ENCODE measurements at places on chromosomes 16 and 17.
A peak's percentile ranks its signal among the peaks of the same experiment; 100 is the strongest.

GRCh38 chr17:64385187-64386083 lies 5.2 kb downstream of the PECAM1 start:
- no peak for DNase-seq

- no peak for DNase-seq
Measured at GRCh38 chr17:38703742-38704605, 1.1 kb upstream of the MLLT6 start.

GRCh38 chr16:3480901-3481695 lies 14.2 kb downstream of the C16orf90 start:
- DNase-seq, result no peak

GRCh38 chr17:47230864-47231263 lies 21.7 kb downstream of the MYL4 start:
- no peak for DNase-seq

DNA sequence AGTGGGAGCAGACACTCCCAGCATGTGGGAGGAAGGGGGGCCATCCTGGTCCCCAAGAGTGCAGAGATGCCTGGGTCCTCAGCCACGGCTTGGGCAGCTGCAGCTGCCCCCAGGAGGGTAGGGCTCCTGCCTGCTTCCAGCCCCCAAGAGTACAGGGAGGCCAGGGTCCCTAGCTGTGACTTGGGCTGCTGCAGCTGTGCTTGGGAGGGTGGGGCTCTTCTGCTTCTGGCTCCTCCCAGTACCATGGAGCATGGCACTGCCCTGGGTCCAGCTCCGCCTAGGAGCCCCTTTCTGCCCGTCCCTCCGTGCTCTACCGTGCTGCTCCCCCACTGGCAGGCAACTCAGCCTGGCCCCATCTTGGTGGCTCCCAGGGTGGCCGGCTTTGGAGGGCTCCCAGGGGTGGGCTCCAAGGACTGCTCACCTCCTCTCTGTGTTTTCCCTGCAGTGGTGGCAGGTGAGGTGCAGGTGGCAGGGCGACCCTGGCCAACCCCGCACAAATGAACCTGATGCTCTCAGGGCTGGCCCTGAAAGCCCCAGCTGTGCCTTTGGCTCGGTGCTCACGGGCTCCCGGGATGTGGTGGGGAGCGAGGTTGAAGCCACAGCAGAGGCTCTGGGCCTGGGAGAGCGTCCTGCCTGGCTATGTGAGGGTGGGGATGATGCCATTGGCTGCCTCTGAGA lies 18.5 kb upstream of the USP22 start:
- no peak for DNase-seq

DNA sequence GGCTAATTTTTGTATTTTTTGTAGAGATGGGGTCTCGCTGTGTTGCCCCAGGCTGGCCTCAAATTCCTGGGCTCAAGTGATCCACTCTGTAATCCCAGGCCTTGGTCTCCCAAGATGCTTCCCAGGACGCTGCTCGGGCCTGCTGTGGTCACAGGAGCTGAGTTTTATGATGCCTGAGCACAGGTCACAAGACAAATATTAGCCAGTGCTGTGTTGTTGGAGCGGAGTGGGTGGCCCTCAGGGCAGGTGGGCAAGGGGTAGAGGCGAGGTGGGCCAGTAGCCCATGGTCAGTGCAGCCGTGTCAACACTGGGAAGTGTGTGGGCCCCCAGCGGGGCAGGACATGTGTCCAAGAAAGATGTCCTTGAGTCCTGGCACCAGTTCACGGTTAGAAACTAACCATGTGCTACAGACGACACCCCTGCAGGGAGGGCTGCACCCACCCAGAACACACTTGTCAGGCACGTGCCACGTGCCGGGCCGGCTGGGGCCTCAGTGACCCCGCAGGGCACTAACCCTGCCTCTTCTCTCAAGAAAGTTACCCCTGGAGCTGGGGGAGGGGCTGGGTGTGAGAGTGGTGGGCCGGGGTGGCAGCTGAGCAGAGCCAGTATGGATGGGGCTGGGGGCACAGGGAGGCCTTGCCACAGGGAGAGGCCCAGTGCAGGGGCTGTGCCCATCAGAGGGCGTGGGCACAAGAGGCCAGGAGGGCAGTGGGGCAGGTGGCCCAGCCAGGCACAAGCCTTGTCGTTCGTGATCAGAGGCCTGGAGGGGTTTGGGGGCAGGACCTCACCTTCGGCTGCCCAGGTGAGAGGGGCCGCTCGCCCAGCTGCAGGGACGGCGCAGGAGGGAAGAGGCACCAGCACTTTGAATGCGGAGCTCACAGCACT lies 103.1 kb upstream of the CHMP6 start:
- DNase-seq, result no peak

GRCh38 chr16:69195369-69196029 lies 8.5 kb downstream of the SNTB2 start:
- no peak for DNase-seq

- DNase-seq, result no peak
Measured at GRCh38 chr16:73794994-73795393, 501.6 kb upstream of the PSMD7 start.

DNA sequence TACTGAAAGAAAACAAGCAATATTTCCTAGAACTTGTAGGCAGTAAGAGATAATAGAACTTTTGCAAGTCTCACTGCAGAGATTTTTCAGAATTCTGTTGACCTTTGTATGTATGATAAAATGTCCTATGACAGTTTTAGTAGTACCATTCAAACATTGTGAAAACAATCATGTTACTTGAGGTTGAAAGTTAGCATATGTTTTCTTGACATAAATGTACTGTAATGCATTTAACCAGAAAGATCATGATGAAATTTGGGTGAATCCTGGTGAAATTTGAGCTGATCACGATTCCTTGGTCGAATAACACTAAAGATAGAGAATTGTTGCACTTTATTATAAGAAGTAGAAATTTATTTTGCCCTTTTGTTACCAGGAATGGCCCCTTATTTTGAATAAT lies 85.7 kb downstream of the TAOK1 start:
- no peak for DNase-seq

DNA sequence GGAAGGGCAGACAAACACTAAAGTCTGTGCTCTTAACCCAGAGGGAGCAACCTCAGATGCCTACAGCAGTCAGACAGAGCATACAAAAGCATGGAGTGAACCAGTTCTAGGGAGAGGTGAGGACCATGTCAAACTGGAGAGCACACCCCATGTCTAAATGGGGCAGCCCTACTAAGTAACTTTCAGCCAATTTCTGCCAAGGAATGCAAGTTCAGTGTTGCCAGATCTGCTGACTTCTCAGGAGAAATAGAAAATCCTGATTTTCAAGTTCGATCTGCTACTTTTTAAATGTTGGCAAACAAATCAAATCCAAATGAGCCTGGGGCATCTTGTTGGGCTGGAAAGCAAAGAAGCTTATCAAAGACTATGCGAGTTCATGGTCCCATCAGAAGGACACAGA lies 17.5 kb upstream of the SCNN1B start:
- DNase-seq, result no peak

- DNase-seq, result no peak
Measured at GRCh38 chr17:18321309-18321708, 6.2 kb downstream of the SMCR8 start.

- DNase-seq, result peak; percentile 98
Measured at GRCh38 chr17:59837308-59838051, 55.3 kb downstream of the TUBD1 start.

GRCh38 chr17:325270-326009 lies 27.2 kb downstream of the RPH3AL start:
- DNase-seq, result no peak

- DNase-seq, result no peak
Measured at GRCh38 chr16:77913738-77914253, 108.6 kb upstream of the CLEC3A start.

GRCh38 chr16:47713225-47713595 lies 252.1 kb downstream of the PHKB start:
- no peak for DNase-seq

GRCh38 chr17:80615376-80615775 lies 70.7 kb downstream of the RPTOR start:
- DNase-seq, result no peak
